NCI-H2081 (cell line): ENCODE measurements at places on chromosomes 11 and 22.
A peak's percentile ranks its signal among the peaks of the same experiment; 100 is the strongest.

DNA sequence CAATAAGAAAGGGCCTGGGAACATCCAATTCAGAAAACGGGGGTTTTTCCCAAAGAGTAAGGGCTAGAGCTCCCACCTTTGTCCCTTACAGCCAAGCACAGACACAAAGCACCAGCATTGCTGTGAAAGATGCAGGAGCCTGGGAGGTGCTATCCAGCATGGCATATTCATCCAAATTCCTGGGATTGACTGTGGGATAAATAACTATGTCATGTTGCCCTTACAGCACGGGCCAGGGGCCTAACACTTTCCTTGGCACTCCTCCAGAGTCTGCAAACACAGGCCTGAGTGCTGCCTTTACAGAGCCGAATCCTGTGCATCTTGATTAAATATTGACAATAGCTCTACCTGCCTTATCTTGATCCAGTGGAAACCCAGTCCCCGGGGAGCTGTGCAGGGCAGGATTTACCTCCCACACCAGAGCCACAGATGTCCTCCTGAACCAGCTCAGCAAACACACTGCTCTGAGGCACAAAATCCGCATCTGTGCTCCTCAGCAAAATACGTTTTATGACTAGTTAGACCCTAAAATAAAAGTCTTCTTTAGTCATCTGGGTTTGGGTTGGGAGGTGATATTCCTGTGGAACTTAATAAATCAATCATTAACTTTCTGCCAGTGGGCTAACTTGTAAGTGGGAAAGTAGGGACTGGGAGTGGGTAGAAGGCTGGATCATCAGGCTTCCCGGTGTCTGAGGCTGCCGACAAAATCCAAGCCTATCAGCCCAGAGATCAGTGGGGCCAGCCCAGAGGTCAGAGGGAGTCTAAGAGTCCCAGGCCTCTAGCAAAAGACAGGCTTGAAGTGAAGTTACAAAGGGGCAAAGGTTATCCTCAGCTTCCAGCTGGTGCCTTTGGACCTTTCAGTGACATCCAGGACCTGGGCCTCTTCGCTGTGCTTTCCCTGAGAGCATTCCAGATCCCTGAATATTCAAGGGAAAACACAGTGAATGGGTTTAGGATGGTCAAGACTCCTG lies 36.5 kb downstream of the POU2AF3 start:
- DNase-seq: peak; percentile 96

- DNase-seq: no peak
Measured at GRCh38 chr11:72305891-72306585, 62.1 kb upstream of the PHOX2A start.

DNA sequence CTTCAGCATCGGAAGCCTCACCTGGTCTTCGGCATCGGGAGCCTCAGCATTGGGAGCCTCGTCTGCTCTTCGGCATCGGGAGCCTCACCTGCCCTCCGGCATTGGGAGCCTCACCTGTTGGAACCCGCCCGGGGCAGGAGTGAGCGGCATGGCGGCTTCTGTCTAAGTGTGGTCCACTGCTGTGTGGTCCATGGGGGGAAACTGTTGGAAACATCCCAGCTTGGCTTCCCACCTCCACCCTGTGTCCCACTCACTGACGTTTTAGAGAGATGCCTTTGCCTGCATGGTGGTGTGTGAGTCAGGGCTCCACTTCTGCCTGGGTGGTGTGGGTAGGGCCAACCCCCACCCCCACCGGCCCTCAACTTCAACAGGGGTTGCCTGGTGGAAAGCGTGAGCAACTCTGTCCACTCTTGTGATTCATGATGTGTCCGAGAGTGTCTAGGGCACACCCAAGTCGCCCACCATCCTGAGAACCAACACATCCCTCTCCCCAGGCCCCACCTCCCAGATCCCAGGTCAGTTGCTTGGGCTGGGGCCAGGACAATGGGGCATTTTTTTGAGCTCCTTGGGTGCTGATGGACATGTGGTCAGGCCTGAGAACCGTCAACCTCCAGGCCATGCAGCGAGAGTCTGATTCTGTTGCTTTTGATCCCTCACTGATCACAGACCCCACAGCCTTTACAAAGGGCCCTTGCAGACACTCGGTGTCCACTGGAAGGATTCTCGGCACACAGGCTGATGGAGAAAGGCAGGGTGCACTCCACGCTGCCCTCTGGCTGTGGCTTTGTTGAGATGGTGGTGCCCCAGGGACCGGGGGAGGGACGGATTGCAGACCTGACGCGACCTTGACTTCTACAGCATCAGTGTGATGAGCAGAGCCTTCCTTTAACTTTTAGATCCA lies 406.7 kb downstream of the TBC1D22A start:
- no peak for DNase-seq

DNA sequence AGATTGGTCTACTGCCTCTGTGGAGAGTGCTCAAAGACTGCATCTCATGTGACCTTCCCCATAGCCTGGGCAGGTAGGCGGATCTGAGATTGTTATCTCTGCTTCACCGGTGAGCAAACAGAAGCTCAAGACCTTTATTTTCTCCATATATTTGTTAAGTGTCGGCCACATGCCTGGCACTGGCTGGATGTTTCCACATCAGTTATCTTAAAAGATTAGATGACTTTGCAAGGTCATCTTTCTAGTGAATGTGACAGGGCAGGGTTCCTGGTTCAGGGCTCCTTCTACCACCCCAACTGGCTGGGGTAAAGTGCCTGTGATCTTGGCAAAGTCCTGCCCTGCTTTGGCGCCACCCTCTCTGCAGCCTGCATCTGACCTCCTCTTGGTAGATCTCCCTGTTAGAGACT lies 125.0 kb downstream of the CCDC81 start:
- no peak for DNase-seq

DNA sequence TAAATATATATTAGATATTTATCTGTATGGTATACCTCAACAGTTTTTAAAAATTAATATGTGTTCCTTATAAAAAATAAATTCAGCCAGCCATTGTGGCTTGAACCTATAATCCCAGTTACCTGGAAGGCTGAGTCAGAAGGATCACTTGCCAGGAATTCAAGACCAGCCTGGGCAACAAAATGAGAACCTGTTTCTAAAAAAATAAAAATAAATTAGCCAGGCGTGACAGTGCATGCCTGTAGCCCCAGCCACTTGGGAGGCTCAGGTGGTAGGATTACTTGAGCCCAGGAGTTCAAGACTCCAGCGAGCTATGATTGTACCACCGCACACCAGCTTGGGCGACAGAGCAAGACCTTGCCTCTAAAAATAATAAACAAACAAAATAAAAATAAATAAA lies 54.9 kb downstream of the PHF21A start:
- no peak for DNase-seq

GRCh38 chr11:75577207-75577606 lies 15.2 kb downstream of the SERPINH1 start:
- DNase-seq: peak; percentile 4

DNA sequence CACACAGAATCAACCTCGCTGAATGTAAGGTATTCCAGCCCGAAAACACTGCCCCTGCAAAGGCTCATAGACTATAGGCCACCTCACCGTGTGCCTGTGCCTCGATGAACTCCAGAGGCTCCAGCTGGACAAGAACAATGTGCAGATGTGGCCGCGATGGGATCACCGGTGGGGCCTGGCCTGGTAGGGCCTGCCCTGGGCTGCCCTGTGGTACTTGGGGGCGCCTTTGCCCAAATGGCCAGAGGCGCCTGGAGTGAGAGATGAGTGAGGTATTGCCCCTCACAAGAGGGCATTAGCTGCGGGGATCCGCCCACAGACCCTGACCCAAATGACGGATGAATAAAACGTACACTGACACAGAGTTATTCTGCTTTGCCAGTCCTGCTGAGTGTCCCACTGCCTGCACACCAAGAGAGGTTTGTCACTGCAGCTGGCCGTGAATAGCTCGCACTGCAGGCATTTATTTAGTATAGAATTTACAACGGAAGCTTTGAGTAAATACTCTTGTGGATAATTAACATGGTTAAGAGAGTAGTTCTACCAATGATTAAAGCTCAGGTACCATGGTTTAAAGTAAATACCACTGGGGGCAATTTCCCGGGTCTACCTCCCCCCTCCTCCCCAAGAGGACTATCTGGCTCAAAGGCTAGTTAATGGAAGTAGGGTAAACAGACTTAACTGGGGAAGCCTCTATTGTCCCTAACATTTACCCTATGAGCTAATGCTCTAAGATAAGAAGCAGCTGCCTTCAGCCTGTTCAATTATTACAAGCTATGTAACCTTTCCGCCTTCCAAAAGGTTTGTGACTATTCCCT lies 101.1 kb upstream of the IGLL5 start:
- peak; percentile 89 for DNase-seq

- DNase-seq: peak; percentile 64
Measured at GRCh38 chr11:62664405-62665074, 470 bp downstream of the C11orf98 start.
